ENCODE measurements at places on chromosomes 2 and 18.
A peak's percentile ranks its signal among the peaks of the same experiment; 100 is the strongest.

DNA sequence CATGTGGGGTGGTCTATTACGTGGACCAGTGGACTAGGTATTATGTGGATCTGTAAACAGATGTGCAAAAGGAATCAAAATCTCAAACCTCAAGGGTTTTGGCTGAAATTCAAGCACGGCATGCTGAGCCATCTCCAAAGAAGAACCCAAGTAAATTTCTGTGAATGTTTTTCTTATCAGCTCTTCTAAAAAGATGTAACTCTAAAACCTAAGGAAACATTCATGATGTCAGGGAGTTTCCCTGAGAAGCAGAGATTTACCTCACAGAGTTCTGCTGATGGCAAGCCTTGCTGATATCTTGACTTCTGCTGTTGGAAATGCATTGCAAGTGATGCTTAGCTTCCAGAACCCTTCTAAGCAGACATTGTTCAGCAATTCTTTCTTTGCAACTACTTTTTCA is 21.6 kb downstream of the DSG4 start:
- no peak for DNase-seq

GRCh38 chr2:44533508-44533907 is 171.8 kb downstream of the CAMKMT start:
- DNase-seq: no peak

- no peak for DNase-seq
These were observed 128.6 kb downstream of the DTNA start for GRCh38 chr18:34838669-34839068.

DNA sequence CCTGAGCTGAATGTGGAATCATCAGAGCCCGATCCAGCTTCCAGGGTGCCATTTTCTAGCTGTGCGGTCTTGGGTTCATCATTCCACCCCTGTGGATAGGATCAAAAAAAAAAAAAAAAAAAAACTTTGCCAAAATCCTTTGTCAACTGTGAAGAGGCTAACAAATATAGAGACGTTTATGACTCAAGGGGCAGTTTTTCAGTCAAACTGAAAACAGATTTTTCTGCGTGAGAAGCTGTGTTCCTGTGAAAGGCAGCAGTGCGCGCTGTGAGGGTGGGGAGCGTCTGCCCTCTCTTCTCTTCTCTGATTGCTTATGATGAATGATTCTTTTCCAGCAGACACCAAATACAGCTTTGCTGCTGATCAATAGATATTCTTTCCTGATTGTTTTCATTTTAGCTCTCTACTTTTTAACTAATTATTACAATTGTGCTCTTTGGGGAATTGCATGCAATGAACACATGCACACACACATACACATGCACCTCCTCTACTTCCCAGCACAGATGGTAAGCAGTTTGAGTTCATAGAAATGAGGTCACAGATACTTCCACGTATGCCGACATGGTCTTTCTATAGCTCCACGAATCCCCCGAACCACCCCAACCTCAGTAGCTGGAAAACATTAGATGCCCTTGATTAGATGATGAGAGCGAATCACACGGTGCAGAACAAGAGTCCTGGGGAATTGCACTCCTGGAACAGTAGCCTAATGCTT is 175.4 kb downstream of the NRP2 start:
- DNase-seq: peak; percentile 60

DNA sequence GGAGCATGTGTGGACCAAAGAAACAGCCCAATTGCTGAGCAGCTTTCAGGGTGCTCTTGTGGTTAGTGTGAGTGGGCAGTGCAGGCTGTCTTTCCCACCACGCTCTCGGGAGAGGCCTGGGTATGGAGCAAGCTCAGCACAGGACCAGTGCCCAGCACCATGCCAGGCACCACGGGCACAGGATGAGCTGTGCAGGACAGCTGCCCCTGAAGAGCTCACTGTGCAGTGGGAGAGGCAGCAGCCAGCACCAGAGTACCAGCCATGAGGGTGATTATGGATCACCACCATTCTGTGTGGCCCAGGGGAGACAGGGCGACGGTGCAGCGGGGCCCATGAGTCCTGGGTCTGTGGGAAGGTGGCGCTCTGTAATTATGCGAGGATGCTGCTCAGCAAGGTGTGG is 29.7 kb upstream of the FAHD2A start:
- no peak for DNase-seq

DNA sequence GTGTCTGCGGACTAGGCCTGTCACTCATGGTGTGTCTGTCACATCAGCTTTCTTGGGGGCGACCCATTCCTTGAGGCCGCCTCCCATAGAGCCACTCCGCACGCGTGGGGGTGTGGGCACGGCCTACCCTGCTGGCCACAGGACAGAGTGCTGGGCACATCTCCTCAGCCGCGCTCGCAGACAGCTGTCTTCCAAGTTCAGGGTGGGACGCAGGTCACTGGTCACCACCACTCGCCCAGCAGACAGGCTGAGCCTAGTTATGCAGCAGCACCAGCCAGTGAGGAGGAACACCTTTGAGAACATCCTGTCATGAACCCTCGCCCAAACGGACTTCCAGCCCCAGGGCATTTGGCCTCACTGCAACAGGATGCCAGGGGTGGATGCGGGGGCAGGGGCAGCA is 30.8 kb upstream of the BIN1 start:
- DNase-seq: no peak

GRCh38 chr2:42096869-42097591 is 49.2 kb downstream of the PKDCC start:
- DNase-seq: no peak

DNA sequence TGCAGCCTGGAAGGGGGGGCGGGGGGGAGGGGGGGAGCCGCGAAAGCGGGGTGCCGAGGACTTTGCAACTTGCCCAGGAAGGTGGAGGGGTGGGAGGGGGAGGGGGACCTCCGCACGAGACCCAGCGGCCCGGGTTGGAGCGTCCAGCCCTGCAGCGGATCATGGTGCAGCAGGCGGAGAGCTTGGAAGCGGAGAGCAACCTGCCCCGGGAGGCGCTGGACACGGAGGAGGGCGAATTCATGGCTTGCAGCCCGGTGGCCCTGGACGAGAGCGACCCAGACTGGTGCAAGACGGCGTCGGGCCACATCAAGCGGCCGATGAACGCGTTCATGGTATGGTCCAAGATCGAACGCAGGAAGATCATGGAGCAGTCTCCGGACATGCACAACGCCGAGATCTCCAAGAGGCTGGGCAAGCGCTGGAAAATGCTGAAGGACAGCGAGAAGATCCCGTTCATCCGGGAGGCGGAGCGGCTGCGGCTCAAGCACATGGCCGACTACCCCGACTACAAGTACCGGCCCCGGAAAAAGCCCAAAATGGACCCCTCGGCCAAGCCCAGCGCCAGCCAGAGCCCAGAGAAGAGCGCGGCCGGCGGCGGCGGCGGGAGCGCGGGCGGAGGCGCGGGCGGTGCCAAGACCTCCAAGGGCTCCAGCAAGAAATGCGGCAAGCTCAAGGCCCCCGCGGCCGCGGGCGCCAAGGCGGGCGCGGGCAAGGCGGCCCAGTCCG is 540 bp downstream of the SOX11 start:
- DNase-seq: peak; percentile 34

GRCh38 chr2:25548601-25549000 is 124.8 kb downstream of the DTNB start:
- DNase-seq: no peak

DNA sequence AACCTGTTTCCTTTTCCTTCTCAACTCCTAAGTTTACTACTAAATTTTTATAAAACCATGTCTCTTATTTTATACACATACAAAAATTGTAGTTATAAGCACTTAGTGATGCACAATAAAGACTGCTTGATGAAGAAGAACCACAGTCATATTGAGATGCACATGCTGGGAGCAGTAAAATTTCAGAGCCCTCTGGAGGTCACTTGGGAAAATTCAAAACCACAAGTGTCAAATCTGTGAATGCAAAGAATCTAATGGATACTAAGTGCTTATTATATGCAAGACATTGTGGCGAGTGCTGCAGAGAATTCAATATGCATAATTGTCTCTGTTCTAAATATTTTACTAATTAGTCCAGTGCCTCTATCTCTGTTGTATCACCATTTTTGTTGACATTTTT is 180.5 kb downstream of the VWC2L start:
- DNase-seq: peak; percentile 7

GRCh38 chr2:201452922-201453643 is 1.5 kb downstream of the STRADB start:
- no peak for DNase-seq

GRCh38 chr18:21911551-21911950 is 171.0 kb downstream of the MIB1 start:
- DNase-seq: no peak

- no peak for DNase-seq
These were observed at the start of gene EMX1 for GRCh38 chr2:72917138-72917876. EMX1 (plus strand) TSS chr2:72917519; CDS start chr2:72917853, 334 bp downstream.

- DNase-seq: peak; percentile 50
These were observed 119.7 kb downstream of the TACR1 start for GRCh38 chr2:75079575-75079974.

- no peak for DNase-seq
These were observed 105.9 kb downstream of the AGAP1 start for GRCh38 chr2:235599596-235600338.

- no peak for DNase-seq
These were observed 27.2 kb downstream of the GALNT14 start for GRCh38 chr2:31110998-31111397.

DNA sequence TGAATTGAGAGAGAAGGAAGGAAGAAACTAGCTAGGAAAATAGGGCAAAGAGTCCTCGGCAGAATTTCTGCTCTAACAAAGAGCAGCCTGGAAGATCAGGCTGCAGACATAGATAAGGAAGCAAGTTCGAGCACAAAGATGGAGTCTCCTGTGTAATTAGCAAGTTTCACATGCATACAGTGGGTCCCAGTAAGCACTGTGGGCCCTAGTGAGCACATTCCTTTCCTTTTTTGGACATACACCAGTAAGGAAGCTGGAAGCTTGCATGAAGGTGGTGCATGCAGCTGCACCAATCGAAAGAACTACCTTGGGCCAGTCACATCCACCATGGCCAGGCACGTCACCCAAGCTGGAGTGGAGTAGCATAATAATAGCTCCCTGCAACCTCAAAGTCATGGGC is 109.7 kb downstream of the NOL4 start:
- no peak for DNase-seq

GRCh38 chr2:31163011-31163539 is 24.8 kb upstream of the GALNT14 start:
- DNase-seq: no peak

- DNase-seq: no peak
These were observed 34.8 kb downstream of the TOGARAM2 start for GRCh38 chr2:29015701-29016470.

- DNase-seq: no peak
These were observed 181.0 kb upstream of the ETAA1 start for GRCh38 chr2:67216103-67216502.

GRCh38 chr2:9163306-9164111 is 43.1 kb upstream of the ASAP2 start:
- peak; percentile 85 for DNase-seq

- DNase-seq: no peak
These were observed 87.8 kb upstream of the TMEM17 start for GRCh38 chr2:62593825-62594224.

DNA sequence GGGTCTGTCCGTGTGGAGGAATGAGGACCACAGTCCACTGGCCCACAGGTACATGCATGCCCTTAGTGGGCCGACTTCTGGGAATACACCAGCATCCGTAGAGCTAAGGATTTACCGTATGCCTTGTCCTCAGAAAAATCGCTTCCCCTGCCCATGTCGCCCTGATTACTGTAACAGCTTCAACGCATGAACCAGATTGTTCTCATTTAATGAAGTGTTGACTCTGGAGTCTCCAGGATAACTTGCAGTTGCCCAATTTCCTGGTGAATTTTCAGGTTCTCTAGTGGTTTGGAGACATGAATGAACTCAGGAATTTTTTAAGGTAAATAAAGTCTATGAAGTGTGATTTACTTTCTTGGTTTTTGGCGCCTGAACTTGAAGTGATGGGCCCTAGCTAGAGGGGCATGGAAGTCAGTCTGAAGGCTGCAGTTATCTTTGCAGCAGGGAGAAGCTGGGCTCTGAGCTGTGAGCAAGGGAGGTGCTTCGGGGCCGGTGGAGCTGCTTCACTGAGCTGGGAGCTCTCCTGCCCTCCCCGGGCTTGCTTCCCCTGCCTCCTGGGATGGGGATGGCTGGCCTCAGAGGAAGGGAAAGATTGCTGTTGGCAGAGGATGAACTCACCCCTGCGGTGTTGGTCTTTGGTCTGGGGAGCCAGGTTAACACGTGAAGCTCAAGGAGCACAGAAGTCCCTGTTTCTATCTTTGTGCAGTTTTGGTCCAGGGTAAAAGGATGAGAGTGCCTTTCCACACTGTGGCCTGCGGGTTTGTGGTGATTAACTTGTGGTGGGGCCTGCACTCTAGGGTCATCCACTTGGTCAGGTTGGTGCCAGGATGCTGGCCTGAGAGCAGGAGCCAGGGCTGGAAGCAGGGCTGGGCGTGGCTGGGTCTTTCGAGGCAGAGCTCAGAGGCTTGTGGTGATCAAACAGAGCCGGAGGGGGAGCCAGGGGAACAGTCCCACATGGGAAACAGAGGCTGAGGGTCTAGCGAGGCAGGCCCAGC is 28.1 kb downstream of the TCF7L1 start:
- DNase-seq: peak; percentile 48

DNA sequence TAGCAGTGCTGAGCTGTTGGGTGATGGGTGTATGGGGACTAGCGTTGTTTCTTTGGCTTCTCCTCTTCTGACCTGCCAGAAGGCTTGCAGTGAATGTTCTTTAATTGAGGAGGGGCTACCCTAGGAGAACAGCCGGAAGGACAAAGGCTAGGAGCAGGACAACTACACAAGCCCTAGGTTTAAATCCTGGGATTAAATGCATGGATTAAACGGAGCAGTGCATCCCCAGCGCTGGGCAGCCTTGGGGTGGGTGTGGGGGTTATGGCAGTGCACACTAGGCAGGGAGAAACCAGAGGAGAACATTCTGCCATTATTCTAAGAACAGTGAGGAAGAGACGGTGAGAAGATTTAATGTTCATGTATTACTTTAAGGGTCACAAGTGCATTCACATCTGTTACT is 86.4 kb upstream of the MCFD2 start:
- DNase-seq: no peak

DNA sequence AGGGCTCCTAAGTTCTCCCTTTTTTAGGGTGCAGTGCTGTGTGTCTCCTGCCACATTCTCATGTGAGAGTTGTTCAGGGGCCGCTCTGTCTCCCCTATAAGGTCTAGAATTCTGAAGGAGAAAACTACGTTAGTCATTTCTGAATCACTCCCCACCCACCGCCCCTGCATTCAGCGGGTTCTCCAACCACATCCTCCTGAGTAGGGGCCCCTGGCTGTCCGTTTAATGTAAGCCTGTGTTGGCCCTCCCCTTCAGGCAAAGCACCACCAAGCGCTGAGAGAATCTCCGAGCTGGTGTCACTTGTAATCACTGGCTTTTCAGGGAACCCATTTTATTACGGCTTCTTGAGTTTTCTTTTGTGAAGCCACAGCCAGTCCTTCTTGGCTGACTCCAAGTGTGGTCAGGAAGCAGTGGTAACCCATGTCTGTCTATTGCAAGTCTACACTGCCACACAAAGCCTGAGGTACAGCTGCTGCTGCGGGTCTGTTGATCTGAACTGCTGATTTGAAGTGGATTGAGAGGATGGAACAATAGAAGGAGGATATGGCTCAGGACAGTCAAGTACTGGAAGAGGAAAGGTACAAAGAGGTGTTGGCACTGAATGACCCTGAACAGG is 16.9 kb downstream of the LCT start:
- peak; percentile 56 for DNase-seq

- no peak for DNase-seq
These were observed 15.9 kb downstream of the CAPN10 start for GRCh38 chr2:240602266-240603050.

Measured in fibroblast of upper back skin (primary cell).